ENCODE measurements at places on chromosomes 1 and 21.

- DNase-seq, result no peak
Observed at GRCh38 chr1:192954705-192955265, 104.4 kb downstream of the UCHL5 start.

- DNase-seq, result no peak
Observed at GRCh38 chr21:39033878-39034589, 149.2 kb downstream of the PSMG1 start.

- no peak for DNase-seq
Observed at GRCh38 chr1:201350884-201351283, 26.6 kb downstream of the TNNT2 start.

DNA sequence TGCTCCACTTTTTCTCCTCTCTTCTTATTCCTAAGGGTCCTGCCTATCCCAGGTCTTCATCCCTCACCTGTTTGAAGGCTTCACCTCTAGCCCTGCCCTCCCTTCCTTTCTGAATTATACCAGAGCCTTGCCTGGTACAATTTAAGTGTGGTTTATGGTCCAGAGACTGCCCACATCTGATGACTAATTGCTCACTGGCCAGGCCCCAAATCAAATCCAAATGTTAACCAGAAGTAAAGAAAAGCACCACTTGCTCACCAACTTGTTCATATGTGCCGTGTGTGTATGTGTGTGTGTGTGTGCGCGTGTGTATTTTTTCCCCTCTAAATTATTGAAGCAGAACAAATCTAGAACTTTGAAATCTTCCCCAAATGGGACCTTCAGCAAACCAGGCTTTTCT is 26.4 kb downstream of the MYOM3 start:
- peak; percentile 79 for DNase-seq

GRCh38 chr1:41535716-41536115 is 51.2 kb upstream of the EDN2 start:
- DNase-seq, result no peak

DNA sequence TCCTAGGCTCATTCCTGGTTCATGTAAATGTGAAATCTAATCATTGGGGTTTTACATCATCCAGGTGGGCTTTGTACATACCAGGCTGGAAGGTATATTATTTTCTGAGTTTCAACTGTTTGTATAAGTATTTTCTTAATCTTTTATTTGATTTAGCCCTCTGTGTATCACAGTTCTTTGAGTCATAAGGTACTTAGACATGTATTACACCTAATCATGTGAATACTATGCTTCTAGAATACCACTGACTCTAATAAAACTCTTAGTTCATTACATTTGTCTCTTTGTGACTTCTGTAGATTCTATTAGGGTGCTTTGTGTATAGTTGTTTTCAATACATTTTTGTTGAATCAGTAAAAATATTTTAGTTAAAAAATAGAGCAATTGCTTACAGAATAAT is 92.8 kb downstream of the ZFYVE9 start:
- no peak for DNase-seq

- DNase-seq, result peak; percentile 63
Observed at GRCh38 chr1:162276493-162276892, 100.2 kb downstream of the SPATA46 start.

DNA sequence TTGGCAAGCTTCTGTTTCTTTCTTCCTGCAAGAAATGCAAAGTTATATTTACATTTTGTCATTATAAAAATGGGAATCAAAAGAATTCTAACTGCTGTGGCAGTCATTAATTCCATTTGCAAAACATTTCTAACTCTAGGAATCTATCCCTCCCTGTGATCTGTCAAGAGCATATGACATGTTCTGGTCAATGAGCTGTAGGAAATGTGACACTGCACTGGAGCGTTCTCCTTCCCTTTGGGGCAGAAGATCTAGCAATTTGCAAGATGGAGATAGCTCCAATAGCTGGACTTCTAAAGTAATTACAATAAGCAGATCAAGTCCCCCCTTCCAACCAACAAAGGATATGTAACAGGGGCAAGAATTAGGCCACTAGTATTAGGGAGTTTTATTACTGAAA is 6.3 kb downstream of the TOMM20 start:
- no peak for DNase-seq

GRCh38 chr1:157600236-157600635 is 2.4 kb upstream of the FCRL4 start:
- no peak for DNase-seq

GRCh38 chr1:9368356-9368755 is 75.7 kb downstream of the SPSB1 start:
- no peak for DNase-seq

DNA sequence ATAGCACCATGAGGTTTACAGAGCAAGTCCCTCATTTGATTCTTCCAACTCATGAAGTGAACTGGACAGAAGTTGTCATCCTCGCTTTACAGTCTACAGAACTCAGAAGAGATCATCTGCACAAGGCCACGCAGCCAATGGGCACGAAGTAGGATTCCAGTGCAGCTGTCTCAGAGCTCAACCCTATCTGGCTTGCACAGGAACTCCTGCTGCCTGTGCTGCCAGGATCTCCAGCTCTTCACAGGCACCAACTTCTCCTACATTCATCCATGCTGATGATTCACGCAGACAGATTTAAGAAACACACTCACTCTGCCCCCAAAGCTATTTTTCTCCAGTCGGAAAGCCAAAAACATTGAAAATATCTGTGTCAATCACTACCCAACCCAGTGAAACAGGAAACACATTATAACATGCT is 157.0 kb downstream of the RERE start:
- DNase-seq, result peak; percentile 90

DNA sequence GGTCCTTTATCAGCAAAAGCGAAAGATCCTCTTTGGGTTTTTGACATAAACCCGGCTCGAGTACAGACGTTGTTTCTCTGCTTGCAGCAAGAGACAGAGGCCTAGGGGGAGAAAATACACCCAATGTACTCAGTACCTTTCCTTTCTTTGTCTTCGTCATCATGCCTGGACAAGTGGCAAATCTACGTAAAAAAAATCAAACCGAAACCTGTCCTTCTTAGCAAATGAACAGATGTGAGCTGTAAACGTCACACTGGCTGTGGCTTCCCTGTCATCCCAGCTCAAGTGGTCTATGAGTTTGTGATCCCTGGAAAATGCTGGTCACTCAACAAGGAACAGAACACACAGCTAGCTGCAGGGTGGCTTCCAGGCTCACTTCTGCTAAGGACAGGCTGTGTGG is 39.9 kb downstream of the STPG1 start:
- DNase-seq, result no peak

GRCh38 chr1:86520789-86521521 is 25.9 kb upstream of the CLCA4 start:
- DNase-seq, result no peak
